ENCODE measurements at places on chromosomes 11 and 22.

DNA sequence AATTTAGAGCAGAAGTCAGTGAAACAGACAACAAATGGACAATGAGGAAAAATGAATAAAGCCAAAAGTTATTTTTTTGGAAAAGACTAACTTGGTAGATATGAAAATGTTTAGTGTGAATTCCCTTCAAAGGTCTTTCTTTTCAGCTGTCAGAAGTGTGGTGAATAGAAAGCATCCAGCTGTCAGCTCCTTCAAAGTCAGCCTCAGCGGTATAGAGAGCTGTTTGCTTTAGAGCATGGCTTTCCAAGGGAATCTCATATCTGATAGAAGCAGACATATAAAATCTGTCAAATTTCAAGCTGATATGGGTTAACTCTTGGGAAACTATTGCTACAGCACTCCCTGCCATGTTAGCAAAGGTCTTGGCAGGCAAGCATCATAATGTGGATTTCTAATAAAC, 309.3 kb downstream of the CASP12 start:
- DNase-seq = no peak

GRCh38 chr22:26816726-26817125, 159.3 kb downstream of the MIAT start:
- no peak for DNase-seq

DNA sequence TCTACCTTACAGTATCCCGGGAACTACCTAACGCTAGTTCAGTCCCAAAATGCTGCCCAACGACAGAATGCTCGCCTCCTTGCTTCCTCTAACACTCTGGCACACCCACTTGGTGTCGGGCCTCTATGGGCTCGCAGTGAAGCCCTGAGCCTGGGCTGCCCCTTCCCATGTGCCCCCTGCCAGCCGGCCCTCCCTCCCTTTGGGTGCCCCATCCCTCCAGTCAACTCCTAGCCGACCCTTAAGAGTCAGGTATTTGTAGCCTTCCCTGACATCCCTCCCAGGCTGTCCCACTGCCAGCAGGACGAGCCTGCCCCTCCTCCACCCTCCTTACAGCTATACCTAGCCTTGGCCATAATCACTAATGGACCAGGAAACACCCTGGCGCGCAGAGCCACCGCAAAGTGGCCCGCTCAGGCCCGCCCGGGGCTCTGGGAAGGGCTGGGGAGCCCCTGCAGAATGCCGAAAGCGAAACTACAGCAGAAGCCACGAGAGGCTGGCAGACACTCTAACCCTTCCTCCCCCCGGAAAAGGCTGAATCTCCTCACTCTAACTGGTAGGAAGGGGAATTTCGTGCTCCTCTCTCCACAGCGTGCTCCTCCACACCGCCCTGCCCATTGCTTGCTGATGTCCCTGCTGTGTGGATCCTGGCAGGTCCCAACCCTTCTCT, 8.2 kb downstream of the CBX7 start:
- DNase-seq = no peak

GRCh38 chr11:113992459-113993110, 17.7 kb downstream of the HTR3A start:
- DNase-seq = no peak

- no peak for DNase-seq
These were observed 10.2 kb upstream of the GRK3 start for GRCh38 chr22:25554238-25554671.

GRCh38 chr11:8089791-8090510, 8.9 kb downstream of the TUB start:
- DNase-seq = no peak

GRCh38 chr11:8329847-8330361, 66.2 kb upstream of the LMO1 start:
- DNase-seq = no peak

GRCh38 chr22:38750104-38750503, 5.7 kb downstream of the SUN2 start:
- no peak for DNase-seq

DNA sequence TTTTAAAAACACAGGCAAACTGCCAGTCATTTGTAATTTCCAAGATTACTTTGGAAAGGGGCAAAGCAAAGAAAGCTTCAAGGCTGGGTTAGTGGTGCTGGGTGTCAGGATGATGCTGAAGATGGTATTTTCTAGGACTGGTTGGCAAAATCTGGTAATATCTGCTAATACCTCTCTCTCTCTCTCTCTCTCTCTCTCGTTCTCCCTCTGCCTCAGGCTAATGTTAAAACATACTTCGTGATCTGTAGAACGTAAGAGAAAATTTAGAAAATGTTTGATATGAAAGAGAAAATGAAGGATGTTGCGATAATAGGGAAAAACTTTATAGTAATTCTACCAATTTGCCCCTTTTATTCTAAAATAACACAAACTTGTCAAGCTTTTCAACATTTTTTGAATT, 9.4 kb upstream of the LGR4 start:
- no peak for DNase-seq

- DNase-seq = no peak
These were observed 20.9 kb upstream of the MICAL2 start for GRCh38 chr11:12089473-12089872.

- no peak for DNase-seq
These were observed 51.7 kb downstream of the FLI1 start for GRCh38 chr11:128745311-128746136.

DNA sequence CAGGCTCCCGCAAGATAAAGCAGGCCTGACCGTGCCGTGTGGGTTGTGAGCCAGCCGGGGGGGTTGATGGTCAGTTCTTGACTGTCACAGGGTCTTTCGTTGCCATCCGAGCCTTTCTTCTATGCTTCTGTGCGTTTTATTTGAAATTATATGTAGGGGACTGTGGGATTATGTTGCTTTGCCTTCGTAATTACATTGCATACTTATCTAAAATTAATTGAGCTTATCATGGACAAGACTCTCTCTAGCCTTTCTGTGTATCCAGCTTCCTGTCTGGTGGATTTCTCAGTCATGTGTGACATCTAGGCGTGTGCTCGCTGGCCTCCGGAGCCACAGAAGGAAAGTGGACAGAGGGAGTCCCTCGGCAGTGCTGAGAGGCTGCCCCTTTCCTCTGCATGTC, 93.2 kb downstream of the TBC1D22A start:
- DNase-seq = no peak

DNA sequence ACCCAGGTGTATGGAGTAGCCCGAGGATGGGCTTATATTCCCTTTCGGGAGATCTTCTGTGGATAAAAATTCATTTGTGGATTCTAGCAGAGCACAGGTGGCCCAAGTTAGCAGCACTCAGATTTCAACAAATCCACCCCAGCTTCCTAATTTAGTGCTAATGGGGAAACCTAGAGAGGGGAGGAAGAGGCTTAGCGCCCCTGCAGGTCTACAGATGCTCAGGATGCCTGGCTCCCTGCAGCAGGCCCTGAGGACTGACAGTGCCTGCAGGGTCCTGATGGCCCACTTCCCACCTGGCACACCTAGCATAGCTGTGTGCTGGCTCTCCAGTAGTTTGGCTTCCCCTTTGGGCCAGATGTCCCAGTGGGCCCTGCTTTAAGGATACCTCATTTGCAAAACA, 6.5 kb downstream of the DGAT2 start:
- no peak for DNase-seq

DNA sequence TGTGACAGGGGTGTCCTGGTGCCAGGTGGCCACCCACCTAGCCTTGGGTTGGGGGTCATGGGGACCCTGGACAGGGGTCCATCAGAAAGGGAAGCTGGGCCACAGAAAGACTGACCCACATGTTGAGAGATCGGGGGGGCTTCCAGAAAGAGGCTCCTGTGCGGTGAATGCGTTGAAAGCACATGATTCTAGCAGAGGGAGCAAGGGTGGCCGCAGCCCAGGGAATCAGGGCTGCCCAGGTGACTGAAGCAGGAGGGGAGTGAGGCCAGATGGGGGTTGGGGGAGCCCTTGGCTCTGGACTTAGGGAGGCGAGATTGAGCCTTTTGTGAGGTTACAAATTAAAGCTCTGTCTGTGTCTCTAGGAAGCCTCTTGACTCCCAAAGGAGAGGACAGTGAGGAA, 80.7 kb downstream of the MORC2 start:
- DNase-seq = no peak

DNA sequence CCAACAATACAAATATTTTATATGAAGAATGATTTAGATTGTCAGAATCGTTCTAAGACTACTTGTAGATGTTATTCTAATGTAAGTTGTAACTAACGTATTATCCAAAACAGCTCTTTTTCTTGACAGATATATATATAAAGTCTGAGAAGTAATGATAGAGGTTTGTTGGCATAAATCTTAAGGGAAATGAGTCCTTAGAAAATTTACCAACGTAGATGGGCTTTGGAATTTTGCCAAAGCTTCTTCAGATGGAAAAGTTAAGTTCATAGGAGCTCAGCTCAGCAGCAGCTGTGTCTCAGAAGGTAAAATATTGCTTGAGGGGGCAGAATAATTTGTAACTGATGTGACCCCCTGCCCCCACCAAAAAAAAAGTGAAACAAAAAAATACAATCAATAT, 66.7 kb downstream of the BID start:
- no peak for DNase-seq

- DNase-seq = no peak
These were observed 20.4 kb downstream of the ASCC2 start for GRCh38 chr22:29817724-29818123.

GRCh38 chr22:32308191-32308590, 49.5 kb upstream of the RFPL3 start:
- no peak for DNase-seq
